Spinal cord (tissue), 10 donors: ENCODE measurements at places on chromosomes 3 and 15. TPM values are rescaled to one million over a fixed set of nuclear protein-coding genes. Genes with fewer than 3 reads are reported as not detected.

Gene CAMK2N2
- total RNA-seq: 9.6 TPM

Gene SLITRK3
- 20.2 TPM for total RNA-seq

Gene SLC24A5
- total RNA-seq: 1.2 TPM

Gene LYSMD2
- total RNA-seq: 23.8 TPM

Gene NLGN1
- 81.2 TPM for total RNA-seq

Gene CCDC191
- 11.1 TPM for total RNA-seq

Gene STRC
- 1.5 TPM for total RNA-seq

Gene GORASP1
- 41.7 TPM for total RNA-seq

Gene EID1
- 470 TPM for total RNA-seq

Gene DIPK2A
- total RNA-seq: 50.2 TPM

Gene TMEM207
- total RNA-seq: not detected

Gene FEZF2
- total RNA-seq: not detected

Gene SV2B
- total RNA-seq: 31.0 TPM

Gene CD86
- total RNA-seq: 3.6 TPM

GRCh38 chr3:55654123-55654760 is 167.1 kb upstream of the WNT5A start:
- no peak for DNase-seq

GRCh38 chr3:31997500-31997899 is 15.9 kb downstream of the ZNF860 start:
- no peak for DNase-seq

DNA sequence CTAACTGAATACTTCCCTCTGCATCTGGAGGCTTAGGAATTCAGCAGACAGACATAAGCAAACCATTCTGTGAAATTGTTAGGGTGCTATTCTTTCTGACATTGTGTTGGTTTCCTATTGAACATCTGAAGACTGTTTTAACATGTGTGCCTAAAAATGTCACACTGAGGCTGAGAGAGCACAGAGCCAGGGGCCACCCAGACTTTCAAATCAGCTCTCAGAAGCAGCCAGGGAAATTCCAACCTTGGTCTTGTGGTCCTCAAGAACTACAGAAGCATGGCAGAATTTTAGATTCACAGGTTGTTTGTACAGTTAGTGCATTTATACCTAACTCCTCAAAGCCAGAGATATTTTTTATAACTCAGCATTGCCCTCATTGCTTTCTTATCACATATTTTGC is 929.2 kb upstream of the CFAP20DC start:
- DNase-seq: no peak

GRCh38 chr15:67779549-67780111 is 45.7 kb upstream of the SKOR1 start:
- no peak for DNase-seq

GRCh38 chr3:37487785-37488184 is 313.4 kb upstream of the LRRFIP2 start:
- DNase-seq: no peak

DNA sequence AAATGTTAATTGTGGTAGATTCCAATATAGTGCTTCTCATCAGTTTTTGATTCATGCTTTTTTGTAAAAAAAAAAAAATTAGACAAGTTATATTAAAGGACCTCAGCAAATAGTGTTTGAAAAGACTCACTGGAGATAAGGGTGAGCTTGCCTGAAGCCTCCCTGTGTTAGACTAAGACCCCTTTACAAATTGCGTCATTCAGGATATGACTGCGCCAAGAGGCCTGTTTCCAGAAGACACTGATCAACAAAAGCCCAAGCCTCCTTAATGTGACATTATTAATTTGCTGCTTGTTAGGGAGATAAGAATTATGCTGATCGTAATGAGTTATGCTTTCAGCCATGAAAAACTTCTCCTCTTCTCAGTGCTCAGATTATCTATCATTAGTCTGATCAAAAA is 13.0 kb upstream of the DNAJC13 start:
- DNase-seq: no peak

DNA sequence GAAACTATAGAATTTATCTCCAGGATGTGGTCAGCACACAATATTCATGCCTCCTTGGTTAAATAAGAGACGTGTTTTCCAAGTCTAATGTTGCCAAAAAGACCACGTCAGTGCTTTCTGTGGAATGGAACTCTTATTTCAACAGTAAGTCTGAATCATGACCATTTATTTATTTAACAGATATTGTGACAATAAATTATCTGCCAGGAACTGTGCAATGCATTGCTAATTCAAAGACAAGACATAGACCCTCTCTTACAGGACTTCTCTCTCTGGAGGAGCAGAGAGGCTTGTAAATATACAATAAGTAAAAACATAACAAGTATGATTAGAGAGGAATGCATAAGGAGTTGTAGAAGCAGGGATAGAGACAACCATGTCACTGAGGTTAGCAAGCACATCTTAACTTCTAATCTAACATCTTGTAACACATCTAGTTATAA is 227.5 kb downstream of the DTWD1 start:
- no peak for DNase-seq

GRCh38 chr3:125006291-125006731 is 49.5 kb downstream of the HEG1 start:
- DNase-seq: peak; percentile 94

DNA sequence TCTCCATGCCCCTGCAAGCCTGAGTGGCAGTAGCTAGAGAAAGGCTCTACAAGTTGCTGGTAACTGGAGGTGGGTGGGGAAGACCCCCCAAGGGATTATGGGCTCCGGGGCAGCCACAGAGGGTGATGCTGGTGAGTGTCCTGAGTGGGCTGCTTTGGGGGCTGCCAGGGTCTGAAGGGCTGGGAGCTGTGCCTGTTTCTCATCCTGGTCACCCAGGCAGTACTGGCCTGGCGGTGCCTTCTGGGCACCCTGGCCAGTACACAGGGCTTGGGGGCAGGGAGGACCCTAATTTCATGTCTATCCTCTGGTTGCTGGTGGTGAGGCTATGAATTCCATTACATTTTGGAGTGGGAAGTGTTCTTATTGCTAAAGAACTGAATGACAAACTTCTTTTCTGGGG is 46.1 kb upstream of the GATM start:
- no peak for DNase-seq

- no peak for DNase-seq
These were observed 9.0 kb upstream of the PIK3R4 start for GRCh38 chr3:130755666-130756065.

DNA sequence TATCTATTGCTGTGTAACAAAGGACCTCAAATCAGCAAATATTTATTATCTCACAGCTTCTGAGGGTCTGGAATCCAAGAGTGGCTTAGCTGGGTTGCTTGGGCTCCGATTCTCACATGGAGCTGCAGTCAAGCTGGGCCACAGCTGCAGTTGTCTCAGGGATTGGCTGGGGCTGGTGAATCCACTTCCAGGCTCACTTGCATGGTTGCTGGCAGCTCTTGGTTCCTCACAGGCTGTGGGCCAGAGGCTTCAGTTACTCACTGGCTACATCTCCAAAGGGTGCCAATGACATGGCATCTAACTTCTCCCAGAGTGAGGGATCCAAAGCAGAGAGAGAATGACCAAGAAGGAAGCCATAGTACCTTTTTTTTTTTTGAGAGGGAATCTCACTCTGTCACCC is 13.9 kb upstream of the SYNM start:
- no peak for DNase-seq

- DNase-seq: no peak
These were observed 28.4 kb downstream of the CCDC12 start for GRCh38 chr3:46947981-46948791.

DNA sequence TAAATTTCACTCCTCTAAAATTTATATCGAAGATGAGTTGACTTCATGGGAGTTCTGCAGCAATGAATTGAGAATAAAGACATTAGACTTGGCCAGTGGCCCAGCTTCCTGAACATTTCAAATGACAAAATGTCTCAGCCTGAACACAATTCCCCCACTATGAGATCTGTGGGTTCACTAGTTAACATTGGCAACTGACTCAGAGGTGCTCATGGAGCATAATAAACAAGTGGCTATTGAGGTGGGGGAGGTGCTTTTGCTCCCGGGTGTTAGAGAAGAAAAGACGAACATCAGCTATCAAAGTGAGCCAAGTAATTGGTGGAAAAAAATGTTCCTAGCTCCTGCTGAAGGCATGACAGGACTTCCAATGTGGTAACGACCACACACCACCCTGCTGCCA is 6.3 kb downstream of the ATP13A4 start:
- peak; percentile 44 for DNase-seq

DNA sequence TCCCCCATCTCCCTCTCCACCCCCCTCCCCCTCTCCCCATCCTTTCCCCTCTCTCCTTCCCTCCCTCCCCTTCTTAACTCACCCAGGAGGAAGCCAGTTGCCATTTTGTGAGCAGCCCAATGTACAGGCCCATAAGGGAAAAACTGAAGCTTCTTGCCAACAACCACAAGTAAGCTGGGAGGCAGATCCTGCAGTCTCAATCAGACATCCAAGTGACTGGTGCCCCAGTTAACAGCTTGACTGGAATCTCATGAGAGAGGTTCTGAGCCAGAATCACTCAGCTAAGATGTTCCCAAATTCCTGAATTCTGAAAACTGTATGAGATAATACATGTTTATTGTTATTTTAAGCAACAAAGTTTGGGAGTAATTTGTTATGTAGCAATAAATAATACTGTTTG is 90.7 kb downstream of the C3orf70 start:
- DNase-seq: no peak

DNA sequence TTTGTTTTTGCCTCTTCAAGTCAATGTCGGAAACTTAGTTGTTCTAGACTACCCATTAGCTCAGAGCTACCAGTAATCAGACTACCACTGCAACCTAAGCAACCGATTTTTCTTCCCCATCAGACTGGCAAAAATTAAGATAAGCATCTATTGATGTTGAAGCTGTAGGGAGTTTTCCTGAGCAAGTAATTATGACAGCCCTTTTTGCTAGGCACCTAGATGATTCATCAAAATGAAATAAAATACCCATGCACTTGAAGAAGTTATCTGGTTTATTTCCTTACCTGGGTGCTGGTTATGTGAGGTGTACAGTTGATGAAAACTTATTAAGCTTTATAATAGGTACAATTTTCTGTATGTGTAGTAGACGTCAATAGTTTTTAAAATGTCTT is 554 bp upstream of the COMMD4 start:
- no peak for DNase-seq

GRCh38 chr3:143532091-143532490 is 316.2 kb downstream of the SLC9A9 start:
- no peak for DNase-seq

GRCh38 chr3:149971403-149972075 is 844 bp upstream of the PFN2 start:
- no peak for DNase-seq

- DNase-seq: peak; percentile 68
These were observed 309.6 kb downstream of the TUSC7 start for GRCh38 chr3:117019082-117019713.

- no peak for DNase-seq
These were observed 149.7 kb upstream of the FRMD4B start for GRCh38 chr3:69535613-69536012.

DNA sequence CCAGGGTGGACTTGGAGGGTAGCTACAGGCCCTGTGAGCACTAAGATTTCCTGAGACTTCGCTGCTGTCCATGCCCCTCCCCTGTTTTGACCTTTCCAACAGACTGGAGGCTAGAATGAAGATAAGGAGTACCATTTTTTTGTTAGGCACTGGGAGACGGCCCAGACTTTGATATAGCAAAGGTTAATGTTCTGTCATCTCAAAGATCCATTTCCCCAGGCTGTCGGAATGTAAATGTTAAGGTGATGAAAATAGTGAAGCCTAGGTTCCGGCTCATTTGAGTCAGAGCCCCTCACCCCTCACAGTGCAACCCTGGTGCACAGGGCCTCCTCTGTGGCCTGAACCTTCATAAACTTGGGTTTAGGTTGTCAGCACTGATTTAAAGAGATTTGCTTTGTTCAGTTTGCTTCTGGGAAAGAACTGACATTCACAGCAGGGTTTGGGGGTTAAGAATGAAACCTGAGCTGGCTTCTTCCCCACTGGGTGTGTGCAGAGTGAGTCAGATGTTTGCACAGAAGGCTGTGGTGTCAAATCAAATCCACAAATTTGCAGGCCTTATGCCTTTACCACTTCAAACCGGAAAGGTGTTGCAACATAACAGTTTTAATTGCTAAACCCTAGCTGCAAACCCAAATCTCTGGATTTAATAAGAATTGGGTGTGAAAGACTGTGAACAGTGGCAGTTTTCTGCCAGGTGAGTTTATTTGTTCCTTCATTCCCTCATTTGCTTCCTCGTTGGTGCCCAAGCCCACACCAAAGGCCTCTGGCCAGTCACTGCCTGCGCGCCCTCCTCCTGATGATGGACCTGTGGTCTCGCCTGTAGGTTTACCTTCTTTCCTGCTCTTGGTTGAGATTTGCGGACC is 20.6 kb upstream of the KCTD6 start:
- DNase-seq: no peak

- no peak for DNase-seq
These were observed 185.6 kb upstream of the SYNPR start for GRCh38 chr3:63092515-63092914.

DNA sequence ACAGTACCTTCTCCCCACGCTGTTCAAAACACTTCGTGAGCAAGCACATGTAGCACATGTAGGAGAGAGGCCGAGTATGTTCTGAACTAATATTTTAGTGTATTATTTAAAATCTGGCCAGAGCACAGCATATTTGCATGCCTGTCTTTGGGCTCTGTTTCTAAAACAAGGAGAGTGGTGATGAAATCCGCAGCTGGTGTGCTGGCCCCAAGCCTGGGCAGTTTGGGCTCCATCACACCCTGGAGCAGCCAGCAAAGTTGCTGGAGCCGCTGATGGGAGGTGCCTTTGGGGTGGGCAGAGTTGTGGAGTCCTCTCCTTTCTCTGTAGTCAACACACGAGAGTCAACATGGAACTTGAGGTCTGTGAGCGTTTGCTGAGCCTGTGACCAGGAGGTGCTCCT is 116.6 kb downstream of the SLCO3A1 start:
- DNase-seq: no peak

DNA sequence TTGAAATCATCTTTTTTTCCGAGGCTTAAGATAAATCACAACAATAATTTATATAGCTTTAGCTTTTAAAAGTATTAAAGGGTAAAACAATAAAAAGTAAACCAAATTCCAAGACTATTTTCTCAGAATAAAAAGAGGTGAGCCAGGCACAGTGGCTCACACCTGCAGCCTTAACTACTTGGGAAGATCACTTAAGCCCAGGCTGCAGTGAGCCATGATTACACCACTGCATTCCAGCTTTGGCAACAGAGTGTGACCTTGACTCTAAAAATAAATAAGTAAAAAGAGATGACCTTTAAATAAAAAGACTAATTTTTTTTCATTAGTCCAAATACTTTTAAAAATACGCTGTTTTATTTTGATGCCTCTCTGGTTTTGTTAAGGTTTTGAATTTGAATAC is 54.4 kb downstream of the C3orf80 start:
- DNase-seq: no peak

DNA sequence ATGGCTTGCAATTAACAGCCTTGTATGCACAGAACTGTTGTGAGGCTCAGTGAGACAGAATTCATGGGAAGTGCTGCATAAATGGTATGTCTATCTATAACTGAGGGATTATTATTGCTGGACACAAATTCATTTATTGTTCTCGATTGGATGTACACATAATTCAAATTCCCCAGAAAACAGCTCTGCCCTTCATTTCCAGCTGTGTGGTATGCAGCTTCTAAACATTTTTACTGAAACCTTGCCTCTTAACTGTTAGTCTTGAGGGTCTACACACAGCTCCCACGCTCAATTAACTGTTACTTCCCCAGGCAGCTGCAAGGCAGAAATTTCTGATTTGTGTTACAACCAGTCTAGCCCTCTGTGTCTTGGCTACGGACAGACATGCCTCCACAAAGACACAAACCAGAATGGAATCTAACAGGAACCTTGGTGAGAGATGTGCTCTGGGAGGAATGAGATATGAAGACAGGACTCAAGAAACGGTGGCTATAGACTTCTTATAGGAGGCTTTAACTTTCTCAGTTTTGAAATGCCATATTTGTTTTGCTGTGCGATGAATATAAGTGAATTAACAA is 139.7 kb upstream of the TBL1XR1 start:
- no peak for DNase-seq
